ENCODE measurements at places on chromosomes 12 and 14.

DNA sequence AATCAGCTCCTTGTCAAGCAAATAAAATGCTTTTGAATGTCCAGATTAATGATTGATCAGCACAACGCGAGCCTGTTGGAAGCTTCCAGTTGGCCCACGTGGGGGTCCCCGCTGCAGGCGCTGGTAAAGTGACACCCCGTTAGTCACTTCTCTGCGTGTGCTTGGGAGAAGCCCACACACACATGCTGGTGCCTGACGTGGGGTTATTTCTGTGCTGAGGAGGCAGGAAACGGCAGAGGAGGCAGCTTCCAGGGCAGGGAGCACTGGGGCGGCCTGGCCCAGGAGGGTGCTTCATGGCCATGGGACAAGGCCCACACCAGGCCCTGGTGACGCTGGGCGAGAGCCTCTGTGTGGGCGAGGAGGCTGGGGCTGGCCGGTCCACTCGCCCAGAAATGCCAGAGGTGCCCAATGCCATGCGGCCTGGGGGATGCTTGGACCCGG, 101.5 kb downstream of the KIF26A start:
- DNase-seq: no peak

DNA sequence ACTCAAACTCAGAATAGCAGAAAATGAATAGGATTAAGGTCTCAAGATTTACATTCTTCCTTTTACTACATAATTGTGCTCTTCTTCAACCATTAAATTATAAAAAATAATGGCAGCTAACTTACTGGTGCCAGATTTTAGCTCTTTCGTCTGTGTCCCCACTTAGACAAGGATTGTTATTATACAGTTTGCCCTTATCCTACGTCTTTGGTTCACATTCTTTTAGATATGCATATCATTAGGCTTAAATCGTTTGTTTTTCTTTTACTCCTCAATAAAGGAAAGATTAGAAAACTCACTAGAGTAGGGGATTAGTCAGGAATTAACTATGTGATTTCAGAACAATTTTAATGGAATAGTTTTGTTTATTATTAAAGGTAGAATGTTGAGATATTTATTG, 129.6 kb upstream of the GARIN2 start:
- no peak for DNase-seq

- DNase-seq: no peak
Measured at GRCh38 chr12:4609071-4609470, 39.8 kb downstream of the AKAP3 start.

- DNase-seq: no peak
Measured at GRCh38 chr14:65077318-65077717, 25.0 kb downstream of the MAX start.

DNA sequence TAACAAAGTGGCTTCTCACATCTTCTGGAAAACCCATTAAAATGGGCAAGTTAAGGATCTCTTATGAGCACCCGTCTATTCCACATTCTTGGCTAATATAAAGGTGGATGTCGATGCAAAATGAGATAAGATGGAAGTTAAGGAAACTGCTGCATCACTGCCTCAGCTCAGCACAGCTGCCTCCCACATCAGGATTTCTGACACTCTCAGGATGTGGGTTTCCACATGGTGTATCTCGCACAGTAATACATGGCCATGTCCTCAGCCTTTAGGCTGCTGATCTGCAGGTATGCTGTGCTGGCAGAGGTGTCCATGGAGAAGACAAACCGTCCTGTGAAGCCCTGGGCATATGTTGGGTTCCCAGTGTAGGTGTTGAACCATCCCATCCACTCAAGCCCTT, 1348.0 kb downstream of the TMEM121 start:
- no peak for DNase-seq

DNA sequence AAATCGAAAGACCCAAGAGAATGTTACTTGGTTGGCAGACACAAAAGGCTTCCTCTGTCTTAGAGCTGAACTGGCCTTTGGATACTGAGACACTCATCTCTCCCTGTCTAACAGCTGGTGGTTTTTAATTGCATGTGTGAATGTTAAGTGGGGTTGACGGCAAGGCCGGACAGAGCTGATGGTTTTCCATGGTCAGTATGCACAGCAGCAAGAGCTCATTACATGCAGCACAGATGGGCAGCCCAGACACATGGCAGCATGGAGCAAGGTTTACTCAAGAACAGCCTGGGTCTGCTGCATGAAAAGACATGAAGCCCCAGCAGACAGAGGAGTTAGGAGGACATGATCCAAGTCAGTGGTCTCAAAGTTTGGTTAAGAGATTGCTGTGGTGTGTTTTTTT, 27.8 kb upstream of the CACNA2D4 start:
- no peak for DNase-seq

GRCh38 chr12:42288544-42288943, 37.4 kb downstream of the ZCRB1 start:
- DNase-seq: no peak

DNA sequence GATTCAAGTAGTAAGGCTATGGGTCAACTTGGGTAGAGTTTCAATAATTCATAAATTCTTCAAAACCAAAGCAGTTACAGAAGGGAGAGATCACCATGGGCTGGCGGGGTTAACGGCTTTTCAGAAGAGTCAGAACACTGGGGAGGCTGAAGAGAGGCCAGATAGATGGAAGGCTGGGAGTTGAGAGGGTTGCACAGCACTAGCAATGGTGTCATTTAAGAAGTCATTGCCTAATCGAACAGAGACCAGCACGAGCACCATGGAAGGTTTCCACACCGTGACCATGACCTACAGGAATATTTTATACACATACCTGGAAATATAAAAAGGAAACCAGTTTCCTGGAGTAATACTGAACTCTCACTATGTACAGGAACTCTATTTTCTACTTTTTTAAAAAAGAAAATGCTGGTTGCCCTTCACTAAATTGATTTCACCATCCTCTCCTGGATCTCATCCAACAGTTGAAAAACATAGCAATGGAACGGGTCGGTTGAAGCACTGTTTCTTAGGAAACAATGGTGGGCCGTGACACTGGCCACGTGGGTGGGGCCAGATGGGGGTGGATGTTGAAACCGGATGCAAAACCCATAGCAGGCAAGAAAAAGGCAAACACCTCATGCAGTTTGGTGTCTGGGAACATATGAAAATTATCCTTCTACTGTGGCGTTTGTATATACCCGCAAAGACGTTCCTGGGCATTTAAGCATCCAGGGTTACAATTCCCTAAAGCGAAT, 38.0 kb upstream of the RIN3 start:
- no peak for DNase-seq

GRCh38 chr14:94122438-94122837, 7.0 kb downstream of the IFI27L2 start:
- DNase-seq: no peak

GRCh38 chr12:25745281-25745680, 192.2 kb upstream of the LMNTD1 start:
- DNase-seq: no peak

GRCh38 chr12:80041692-80042091, 57.6 kb upstream of the OTOGL start:
- DNase-seq: peak; percentile 74

DNA sequence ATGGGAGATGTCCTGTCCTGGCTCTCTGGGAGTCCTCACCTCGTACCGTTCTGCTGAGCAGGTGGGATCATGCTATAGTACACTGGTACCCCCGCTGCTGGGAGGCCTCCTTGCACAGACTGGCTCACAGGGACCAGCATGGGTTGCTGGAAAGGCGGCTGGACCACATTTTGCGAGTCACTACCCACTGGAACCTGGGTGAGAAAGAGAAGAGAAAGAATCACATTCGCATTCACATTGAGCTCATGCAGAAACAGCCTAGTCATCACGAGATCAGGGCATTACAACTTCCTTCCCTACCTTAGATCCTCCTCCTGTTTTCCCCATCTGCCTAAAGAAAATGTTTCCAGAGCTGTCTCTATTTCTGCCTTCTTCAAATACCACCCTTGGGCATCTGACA, 17.3 kb upstream of the STAC3 start:
- DNase-seq: no peak

- DNase-seq: peak; percentile 14
Measured at GRCh38 chr12:6471989-6472360, 1.5 kb upstream of the VAMP1 start.

GRCh38 chr14:97298736-97299135, 501.6 kb downstream of the VRK1 start:
- no peak for DNase-seq

DNA sequence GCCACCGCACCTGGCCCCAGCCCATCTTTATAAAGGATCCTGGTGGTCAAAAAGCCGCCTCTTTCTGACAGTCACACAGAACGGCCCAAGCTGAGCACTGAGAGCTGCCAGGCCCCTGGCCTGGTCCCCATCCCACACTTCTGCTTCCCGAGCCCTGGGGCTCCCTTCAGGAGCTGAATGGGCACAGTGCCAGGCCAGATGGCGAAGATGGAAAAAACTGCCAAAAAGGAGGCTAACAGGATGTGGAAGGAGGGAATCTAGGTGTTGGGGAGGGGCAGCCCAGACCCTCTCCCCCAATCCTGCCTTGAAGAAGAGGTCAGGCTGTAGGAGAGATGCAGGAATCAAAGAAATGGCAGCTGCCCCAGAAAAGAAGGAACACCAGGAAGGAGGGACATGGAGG, 5.0 kb downstream of the LPAR5 start:
- DNase-seq: no peak

DNA sequence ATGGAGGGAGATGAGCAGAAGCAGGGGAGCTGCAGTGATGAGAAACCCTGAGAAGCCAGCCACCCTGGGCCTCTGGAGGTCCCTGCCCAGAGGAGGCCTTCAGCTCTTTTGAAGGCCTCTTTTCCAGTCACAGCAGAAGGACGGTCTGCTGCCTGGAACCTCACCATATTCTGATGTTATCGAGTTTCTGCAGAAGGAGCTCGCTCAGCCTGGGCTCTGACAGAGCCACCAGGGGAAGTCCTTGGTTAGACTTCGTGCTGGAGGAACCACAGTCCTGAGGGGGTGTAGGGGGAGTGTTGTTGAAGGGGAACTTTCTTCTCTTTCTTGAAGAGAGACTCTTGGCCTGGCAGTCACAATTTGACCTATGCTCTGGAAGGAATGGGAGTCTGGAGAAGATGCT, 25.1 kb upstream of the BATF start:
- DNase-seq: no peak

DNA sequence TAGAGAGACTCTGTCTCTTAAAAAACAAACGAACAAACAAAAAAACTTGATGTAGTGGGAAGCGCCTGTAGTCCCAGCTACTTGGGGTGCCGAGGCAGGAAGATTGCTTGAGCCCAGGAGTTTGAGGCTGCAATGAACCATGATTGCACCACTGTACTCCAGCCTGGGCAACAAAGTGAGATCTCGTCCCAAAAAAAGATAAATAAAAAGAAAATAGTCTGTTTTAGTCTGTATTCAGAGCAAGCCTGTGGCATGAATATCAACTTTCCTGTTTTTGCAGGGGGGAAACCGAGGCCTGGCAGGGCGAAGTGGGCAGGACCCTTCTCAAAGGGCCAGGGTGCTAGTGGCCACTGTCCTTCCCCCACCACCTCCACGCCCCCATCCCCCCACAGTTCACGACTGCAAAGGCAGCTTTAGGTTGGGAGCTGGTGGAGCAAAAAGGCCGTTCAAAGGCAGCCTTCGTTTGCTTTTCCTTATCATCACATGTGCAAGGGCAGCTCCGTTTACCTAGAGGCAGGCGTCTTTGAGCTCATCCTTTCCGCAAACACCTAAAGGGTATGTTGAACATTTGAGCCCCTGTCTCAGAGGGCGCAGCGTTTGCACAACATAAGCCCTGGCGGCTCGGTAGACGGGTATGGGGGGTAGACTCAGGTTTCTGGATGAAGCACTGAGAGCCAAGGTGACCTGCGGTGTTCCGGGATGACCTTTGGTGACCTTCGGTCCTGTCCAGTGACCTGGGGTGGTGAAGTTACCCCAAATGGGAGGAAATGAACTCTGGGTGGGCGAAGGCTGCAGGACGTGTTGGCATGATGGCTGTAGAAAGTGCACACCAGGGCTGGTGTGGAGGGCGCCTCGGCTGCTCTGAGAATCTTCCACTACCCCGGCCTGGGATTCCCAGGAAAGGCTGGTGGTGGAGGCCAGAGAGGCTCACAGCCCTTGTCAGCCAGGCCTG, 8.7 kb upstream of the MEG3 start:
- DNase-seq: no peak

DNA sequence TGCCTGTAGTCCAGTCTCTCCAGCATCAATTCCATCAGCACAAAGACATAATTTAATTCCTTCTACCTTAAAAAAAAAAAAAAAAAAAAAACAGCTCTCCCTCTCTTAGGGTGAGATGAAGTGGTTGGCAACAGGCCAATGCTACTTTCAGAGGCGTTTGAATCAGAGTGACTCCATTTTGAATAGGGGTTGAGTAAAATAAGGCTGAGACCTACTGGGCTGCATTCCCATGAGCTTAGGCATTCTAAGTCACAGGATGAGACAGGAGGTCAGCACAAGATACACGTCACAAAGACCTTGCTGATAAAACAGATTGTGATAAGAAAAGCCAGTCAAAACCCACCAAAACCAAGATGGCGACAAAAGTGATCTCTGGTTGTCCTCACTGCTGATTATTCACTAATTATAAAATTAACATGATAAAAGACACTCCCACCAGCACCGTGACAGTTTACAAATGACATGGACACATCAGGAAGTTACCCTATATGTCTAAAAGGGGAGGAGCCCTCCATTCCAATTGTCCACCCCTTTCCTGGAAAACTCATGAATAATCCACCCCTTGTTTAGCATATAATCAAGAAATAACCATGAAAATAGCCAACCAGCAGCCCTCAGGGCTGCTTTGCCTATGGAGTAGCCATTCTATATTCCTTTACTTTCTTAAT, 6.9 kb upstream of the TCL1B start:
- no peak for DNase-seq

- DNase-seq: peak; percentile 82
Measured at GRCh38 chr14:96246539-96246847, 9.5 kb upstream of the BDKRB1 start.

- DNase-seq: no peak
Measured at GRCh38 chr12:115873451-115874082, 403.9 kb downstream of the MED13L start.

GRCh38 chr12:121765573-121765972, 27.9 kb downstream of the RHOF start:
- DNase-seq: peak; percentile 37

DNA sequence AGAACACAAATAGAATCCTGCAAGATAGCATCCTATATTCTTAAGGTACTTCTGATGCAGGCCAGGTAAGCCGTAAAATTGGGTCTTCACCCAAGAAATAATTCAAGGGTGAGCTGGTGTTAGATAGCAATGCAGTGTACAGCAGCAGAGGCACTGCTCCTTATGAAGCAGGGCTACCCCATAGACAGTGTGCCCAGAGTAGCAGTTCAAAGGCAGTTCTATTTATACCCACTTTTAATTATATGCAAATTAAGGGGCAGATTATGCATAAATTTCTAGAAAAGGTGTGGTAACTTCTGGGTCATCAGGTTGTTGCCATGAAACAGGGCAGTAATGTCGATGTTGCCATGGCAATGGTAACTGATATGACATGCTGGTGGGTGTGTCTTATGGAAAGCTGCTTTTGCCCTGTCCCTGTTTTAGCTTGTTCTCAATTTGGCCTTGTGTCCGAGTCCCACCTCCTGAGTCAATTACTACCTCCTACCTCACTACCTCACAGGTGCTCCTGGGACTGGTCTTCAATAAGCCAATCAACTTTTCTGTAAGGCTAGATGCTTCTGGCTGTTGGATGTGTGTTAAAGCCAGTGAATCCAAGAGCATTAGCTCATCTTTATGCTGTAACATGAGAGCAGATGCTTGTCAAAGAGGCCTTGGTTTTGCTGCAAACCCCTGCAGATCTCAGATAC, 61.0 kb downstream of the PPM1A start:
- no peak for DNase-seq
